ENCODE measurements at places on chromosomes 12 and 14.

- no peak for DNase-seq
Measured at GRCh38 chr14:37655418-37655817, 60.0 kb downstream of the TTC6 start.

DNA sequence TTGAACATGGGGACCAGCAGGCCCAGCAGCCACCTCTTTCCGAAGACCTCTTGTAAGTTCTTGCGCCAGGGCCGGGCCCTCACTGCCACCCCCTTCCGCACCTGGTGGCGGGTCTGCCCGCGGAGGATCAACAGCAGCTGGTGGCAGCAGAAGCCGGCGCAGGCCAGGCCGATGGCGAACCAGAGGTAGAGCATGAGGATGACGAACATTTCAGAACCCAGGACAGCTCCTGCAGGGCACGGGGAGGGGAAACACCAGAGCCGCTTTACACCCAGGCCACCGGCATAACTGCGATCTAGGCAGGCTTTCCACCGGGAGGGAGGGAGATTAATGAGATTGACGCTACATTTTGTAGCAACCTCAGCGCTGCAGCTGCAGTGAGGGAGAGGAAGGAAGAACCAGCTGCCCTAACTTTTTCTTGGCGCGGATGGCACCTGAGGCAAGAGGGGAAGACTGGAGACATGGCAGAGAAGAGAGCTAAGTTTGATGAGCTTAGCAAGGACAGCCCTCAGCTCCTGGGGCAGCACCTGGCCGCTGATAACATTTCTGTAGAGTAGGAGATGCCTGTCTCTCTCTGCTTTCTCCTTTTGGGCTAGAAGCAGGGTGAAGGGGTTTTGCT is 7.8 kb downstream of the ZDHHC22 start:
- DNase-seq: no peak

- DNase-seq: peak; percentile 24
Measured at GRCh38 chr12:54175200-54175963, 13.4 kb downstream of the SMUG1 start.

DNA sequence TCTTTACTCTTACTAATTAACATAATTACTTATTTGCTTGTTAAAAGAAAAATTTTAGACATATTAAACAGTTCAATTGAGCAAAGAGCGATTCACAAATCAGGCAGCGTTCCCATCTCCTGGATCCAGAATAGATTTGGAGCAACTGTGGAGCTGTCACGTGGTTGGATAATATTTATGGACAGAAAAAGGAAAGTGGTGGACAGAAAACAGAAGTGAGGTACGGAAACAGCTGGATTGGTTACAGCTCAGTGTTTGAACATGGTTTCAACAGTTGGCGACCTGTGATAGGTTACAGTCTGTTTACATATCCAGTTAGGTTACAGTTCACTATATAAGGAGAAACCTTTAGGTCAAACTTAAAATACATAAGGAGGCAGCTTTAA is 19.7 kb upstream of the FAM234B start:
- DNase-seq: no peak

DNA sequence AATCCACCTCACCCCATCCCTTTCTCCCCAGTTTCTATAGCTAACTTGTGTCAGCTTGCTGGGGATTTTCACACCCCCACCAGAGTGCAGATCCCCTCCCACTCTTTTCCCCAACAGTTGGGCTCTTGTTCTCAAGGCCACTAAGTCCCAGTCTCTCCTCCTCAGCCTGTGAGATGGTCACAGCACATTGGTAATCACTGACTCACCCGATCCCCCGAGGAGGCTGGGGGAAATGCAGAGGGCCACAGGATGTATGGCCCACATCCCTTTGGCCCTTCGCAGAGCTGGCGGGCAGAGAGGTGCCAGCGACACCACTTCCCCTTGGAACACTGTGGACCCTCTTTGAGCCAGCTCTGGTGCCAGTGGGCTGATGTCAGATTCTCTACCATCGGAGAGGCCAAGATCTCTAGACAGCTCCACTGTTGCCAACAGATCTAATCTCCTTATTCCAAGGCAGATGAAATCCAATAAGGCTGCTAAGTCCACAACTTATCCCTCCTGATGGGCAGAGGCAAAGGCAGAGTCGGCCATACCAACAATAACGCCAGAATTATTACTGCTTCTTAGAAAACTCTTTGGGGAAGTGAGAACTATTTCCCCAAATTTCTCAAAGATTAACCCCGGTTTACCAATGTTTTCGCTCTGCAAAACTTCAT is 1.6 kb downstream of the FMNL3 start:
- DNase-seq: no peak

DNA sequence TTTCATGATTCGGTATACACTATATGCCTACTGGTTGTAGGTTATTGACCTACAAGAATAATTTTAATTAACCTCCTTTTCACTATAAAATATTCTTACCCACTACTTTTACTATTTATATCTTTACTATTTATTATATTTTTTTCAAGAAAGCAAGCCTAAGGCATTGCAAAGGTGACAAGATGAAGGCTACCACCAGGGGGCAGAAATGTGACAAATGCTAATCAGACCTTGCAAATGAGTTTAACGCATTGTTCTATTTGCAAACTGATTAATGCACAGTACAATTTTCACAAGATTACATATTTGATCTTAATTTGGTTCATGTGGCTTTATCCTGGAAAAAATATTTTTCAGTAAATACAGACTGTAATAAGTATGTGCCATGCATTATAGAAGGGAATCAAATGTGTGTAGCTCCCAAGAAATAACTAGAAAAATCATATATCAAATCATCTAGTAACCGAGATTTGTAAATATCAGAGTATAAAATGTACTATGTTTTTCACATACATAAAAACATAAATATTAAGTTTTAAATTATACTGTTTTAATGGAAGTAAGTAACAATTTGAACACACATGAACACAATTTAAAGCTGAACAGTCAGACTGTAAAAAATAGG is 107.0 kb downstream of the ADAMTS20 start:
- DNase-seq: peak; percentile 18

DNA sequence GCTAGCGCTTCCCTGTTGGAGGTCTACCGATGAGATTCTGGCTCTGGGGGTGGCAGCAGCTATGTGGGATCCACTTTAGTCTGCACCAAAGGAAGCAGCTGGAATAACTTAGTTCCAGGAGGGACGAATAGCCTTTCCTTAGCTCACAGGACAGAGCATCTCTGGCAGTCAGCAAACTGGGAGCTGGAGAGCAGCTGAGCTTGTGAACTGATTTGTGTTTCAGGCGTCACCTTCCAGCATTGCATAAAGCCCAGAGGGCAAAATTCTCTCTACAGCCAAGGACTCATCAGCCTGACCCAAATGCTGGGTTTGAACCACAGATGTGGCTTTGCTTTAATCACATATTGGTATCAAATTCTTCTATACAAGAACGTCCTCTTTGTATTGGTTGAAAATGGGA is 81.9 kb upstream of the PELI2 start:
- no peak for DNase-seq

DNA sequence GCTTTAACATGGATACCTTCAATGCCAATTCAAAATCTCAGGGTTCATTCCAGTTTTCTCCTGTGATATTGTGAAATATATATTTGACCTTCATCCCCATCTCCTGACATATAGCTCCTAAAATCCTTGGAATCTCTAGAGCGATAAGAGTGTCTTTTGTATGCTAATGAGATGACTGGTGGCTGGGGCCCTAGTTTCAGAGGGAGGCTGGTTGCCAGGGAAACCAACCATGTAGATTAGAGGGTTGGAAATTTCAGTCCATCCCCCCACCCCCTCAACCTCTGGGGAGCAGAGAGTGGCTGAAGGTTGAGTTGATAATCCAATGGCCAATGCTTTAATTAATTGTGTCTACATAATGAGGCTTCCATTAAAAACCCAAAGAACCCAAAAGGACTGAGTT is 59.4 kb downstream of the SDR9C7 start:
- no peak for DNase-seq

DNA sequence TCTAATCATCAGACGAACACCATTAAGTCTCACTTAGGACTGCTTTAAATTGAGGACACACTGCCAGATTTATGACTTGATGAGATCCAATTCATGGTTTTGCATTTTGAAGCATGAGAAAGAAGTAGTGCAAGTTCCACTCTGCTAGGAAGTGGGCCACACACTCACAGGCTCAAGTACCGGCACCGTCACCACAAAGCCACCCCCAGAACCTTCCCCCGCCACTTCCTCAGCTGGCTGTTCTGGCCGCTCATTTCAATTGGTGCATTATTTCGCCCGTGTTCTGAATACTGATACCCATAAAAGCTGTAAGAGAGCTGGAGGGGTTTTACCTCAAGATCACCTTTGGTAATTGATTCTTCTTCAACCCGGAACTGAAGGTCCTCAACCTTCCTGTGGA is 70.1 kb downstream of the CLIP1 start:
- no peak for DNase-seq

DNA sequence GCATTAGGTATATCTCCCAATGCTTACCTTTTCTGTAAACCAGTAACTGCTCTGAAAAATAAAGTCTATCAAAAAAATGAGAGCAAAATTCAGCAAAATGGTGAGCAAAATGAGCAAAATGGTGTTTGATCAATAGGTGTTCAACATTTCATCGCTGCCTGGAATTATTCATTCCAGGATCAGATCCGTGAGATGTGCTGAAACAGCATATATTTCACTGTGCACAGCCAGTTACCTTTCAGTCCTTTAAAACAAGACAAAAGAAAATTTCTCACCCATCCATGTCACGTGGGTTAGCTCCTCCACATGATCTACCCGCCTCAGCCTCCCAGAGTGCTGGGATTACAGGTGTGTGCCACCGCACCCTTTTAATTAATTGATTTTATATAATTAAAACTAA is 8.1 kb upstream of the FGF23 start:
- no peak for DNase-seq

DNA sequence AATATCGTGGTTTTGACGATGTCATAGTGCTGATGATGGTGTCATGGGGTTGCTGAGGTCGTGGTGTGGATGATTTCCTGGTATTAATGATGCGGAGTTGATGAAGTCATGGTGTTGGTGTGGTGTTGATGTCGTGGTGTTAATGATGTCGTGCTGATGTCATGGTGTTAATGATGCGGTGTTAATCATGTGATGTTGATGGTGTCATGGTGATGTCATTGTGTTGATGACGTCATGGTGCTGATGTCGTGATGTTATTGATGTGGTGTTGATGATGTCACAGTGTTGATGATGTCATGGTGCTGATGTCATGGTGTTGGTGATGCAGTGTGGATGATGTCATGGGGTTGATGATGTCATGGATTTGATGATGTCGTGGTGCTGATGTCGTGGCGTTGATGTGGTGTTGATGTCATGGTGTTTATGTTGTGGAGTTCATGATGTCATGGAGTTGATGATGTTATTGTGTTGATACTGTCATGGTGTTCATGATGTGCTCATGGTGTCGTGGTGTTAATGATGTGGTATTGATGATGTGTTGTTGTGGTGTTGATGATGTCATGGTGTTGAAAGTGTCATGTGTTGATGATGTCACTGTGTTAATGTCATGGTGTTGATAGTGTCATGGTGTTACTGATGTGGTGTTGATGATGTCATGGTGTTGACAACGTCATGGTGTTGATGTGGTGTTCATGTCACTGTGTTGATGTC is 48.5 kb upstream of the RIMBP2 start:
- DNase-seq: no peak

GRCh38 chr14:99729991-99730875 is 46.1 kb downstream of the CYP46A1 start:
- peak; percentile 59 for DNase-seq

- no peak for DNase-seq
Measured at GRCh38 chr12:53456654-53457366, 4.9 kb downstream of the PCBP2 start.

DNA sequence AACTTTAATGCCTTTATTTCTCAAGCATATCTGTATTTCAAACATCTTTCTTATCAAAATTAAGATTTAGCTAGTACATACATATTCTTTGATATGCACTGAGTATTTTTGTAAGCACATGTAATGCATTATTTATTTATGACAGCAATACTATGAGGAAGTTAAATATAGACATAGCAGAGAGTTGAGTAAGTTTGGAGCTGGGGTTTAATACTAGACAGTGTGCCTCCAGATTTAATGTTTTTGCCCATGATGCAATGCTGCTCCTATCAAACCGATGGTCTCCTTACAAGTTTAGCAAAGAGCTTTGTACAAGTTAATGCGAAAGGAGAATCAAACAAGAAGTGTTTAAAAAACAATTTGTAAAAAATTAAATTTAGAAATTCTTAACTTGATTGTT is 826.6 kb upstream of the MGAT4C start:
- no peak for DNase-seq

DNA sequence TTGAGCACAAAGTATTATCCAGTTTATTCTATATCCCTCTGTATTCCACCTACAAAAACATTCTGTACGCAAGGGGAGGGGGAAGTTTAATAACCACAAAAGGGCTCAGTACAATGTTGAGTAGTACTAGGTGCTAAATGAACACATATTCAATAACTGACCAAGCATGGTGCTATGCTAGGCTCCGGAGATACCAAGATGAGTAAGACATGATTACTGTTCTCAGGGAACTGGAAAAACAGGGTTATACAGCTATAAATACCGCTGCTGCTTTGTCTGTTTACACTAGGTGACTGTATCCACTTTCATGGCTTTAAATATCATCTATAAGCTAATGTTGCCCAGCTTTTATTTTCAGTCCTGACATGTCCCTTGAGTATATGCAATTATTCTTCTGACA is 135.8 kb downstream of the INSM2 start:
- DNase-seq: no peak

GRCh38 chr14:80202888-80203562 is 8.3 kb downstream of the DIO2 start:
- DNase-seq: no peak

- no peak for DNase-seq
Measured at GRCh38 chr12:5499566-5500330, 67.8 kb downstream of the NTF3 start.

DNA sequence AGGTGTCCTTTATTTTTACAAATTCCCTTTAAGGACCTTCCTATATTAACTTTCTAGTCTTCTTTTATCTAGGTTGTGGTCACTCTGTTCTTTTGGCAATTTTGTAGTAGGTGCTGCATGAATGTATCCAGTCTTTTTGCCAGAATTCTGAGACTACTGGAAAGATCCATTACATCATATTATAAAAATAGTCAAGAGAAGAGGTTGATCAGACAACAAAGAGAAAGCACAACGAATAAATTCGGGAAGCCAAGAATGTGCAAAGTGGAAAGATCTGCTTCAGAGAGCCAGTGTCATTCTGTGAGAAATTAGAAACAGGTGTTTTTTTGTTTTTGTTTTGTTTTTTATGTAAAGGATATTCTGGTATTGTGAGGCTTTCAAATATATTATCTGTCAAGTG is 15.8 kb upstream of the SLC16A7 start:
- no peak for DNase-seq

GRCh38 chr12:57604992-57605810 is 577 bp downstream of the DTX3 start:
- DNase-seq: no peak

GRCh38 chr12:129083121-129083840 is 230.0 kb downstream of the GLT1D1 start:
- no peak for DNase-seq

Data from NCI-H2171 (cell line).